Stimulated activated CD8-positive, alpha-beta memory T cell treated with anti-CD3 and anti-CD28 coated beads, Interleukin-4, amount 100 ng/mL, for 4 hours (primary cell): ENCODE measurements at places on chromosomes 13 and 19.

DNA sequence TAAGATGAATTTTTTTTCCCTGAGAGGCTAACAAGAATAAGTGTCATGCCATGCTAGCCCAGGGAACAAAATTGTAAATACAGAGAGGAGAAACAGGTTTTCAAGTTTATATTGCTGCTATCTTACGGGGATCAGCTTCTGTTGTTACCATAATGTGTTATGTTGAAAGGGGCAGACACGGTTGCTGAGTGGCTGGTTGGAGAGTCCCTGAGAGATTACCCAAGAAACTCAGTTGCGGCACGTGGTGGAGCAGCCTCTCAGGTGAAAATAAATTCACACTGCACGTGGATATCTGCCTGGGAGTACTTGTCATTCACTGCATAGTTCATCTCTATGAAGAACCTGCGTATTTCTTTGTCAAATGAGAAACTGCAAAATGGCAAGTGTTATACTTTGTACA is 293.6 kb downstream of the TDRD3 start:
- DNase-seq: no peak

DNA sequence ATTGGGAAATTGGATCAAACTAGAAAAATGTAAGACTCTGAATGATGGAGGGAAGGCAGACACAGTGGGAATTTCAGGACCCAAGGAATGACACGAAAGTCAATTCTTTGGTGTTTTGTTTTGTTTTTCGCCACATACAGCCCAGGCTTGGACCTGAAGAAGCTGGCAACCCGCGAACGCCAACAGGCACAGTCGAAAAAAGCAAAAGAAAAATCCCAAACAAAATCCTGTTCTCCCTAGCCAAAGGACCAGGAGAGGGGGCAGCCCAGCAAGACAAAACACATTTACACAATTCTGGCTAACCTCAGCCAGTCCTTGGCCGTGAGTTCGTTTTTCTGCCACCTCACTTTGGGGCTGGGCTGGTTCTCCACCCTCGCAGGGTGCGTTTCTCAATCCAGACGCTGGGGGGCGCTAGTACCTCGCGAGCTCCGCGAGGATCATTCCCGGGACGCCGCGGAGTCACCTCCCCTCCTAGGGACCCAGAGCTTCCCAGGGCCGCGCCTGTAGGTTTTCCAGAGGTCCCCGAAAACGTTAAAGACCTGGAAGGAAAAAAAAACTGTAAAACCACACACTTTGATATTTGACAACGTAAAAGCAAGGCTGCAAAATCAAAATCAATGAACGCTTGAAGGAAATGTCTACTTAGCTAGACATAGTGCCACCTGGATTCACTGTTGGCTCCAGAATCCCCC is 34.9 kb upstream of the TPM4 start:
- DNase-seq: peak; percentile 64

DNA sequence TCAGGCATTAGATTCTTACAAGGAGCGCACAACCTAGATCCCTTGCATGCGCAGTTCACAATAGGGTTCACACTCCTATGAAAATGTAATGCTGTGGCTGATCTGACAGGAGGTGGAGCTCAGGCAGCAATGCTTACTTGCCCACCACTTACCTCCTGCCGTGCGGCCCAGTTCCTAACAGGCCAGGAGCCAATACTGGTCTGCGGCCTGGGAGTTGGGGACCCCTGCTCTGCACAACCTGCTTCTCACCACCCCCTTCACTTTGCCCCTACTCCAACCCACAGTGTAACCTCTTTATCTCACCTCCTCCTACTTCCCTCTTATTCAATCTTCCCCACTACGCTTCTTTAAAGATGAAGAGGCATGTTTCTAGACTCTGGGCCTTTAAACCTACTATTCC is 240.2 kb downstream of the RGCC start:
- DNase-seq: no peak

DNA sequence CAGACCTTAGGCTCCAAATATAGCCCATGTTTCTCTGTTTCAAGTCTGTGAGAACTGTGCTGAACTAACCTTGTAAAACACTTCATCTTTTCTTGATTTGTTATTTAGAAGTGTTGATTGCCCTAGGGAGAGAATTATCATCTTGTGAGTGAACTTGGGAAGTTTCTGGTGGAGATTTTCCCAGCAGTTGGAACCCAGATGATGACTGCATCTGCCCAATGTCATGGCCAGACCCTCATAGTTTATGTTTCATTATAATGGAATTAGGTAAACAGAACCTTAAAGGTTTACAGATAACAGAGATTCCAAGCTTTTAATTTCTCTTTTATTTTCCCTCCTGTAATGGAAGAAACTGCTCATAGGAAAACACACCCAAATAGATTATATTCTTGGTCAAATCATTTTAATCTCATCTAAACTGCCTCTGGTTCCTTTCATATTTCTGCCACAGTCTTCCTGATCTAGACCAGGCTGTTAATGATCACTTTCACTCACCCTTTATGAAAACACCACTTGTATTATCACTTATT is 569.1 kb downstream of the KCTD12 start:
- DNase-seq: no peak

GRCh38 chr13:106566641-106567473 is 1.1 kb downstream of the ARGLU1 start:
- peak; percentile 1 for DNase-seq

DNA sequence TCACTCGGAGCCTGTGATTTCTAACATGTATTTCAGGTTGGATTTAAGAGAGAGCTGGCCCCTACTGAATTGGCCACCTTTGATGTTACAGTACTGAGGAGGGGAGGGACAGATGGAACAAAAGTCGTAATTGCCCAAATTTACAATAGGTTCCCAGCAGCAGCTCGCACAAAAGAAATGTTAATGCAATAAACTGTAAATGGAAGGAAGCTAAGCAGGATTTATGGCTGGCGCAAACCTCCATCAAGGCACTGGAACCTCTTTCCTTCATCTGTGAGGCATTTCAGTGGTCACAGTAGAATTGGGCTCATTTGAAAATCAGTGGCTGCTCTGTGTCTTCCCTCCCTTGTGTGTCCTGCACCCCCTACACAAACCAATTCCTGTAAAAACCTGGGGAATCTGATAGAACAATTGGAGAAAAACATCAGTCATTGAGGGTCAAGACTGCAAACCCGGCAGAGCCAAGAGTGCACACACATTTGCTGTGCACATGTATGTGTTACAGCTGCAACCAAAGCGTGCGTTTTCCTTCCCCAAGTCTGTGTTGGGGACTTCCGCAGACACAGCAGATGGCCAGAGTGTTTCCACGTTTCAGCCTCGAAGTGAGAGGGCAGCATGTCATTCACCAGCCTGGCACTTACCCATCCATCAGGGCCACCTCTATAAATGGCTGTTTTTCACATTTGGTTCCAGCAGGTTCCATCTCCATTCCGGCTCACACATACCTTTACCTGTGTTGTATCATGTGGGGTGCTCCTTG is 192.8 kb downstream of the TM9SF2 start:
- DNase-seq: no peak

DNA sequence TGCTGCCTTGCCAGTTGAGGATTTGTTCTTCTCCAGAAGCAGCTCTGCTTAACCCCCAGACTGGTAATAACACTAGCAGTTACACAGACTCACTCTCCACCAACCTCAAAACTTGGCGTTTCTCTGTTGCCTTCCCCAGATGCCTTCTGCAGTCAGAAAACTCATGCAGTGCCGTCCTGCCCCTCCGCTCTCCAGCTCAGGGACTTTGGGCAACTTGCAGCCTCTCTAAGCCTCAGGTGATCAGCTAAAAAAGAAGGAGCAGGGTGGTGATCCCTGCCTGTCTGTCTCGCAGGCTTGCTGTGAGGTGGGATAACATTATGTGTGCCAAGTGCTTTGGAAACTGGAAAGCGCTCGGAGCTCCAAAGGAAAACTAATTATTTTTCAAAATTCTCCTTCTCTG is 391.6 kb downstream of the HS6ST3 start:
- no peak for DNase-seq

DNA sequence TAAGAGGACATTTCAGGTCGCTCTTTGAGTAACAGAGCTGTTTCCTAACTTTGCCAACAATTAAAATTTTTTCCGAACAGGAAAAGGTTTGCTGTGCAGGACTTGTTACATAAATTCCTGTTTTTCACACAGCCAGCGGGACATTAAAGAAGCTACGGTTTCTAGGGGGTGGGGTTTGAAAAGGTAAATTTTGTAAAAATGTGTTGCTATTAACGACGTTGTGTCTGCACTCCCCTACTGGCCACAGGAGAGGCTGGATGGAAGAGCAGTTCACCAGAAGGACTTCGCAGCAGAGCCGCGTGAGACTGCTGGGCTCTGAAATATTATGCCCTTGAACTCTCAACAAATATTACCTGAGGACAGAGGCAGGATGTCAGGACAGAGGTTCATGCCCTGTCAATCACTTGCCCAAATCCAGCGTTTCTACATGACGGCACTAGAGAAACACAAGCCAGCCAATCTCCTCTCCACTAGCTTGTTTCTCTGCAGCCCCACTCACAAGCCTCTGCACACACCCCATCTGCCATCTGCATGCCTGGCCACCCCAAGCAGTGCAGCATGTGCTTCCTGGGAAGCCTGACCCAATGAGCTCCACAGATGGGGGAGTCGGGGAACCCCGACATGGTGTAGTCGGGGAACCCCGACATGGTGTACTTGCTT is 102.0 kb downstream of the FOXO1 start:
- no peak for DNase-seq

DNA sequence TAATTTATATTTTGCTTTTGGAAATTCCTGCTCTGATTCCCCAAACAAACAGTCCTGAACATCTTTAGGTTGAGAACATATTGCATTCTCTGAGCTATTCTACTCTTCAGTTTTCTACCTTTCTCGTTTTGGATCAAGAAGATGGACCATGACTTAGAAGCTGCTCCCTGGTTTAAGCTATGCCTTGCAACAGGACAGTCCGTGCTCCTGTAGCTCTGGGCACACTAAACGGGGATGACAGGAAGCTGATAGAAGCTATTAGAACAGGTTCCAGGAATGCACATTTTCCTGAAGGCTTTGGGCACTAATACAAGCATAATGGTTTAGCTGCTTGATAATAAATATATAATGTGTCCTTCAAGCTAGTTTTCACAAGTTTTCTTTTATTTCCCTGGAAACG is 385.2 kb downstream of the HS6ST3 start:
- no peak for DNase-seq

GRCh38 chr19:16586991-16587832 is 15.0 kb upstream of the SLC35E1 start:
- peak; percentile 58 for DNase-seq

DNA sequence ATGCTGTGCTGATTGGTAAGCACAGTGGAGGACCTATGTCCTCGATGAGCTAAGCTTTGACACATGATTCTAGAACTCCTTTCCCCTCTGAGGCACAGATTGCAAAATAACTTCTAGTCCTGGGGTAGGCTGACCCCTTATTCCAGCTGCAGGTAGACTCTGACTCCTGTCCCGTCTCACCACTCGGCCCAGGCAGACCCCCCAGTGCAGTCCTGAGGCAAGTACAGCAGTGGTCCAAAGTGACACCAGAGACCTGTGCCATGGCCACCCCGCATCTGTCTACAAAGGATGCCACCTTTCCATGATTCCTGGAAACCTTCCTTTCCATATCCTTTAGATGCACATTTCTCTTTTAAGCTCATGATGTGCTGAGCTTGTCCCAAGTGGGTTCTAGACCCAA is 482.5 kb downstream of the ZNF536 start:
- no peak for DNase-seq

DNA sequence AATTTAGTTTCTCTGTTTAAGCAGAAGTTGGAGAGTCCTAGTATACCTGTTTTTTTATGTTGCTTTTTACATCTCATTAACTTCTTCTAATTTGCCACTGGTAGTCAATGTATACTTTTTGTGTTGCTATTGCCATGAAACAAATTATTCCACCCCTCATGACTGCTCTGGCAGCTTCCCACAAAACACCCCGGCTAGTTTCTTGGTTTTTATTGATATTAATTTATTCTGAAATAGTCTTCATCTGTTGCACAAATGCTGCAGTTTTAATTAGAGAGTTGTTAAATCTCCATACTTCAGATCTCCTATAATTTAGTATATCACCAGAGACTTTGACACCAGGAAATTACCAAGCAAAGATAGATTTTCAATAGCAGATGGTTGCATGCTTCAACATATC is 1159.3 kb upstream of the PRR20A start:
- no peak for DNase-seq

DNA sequence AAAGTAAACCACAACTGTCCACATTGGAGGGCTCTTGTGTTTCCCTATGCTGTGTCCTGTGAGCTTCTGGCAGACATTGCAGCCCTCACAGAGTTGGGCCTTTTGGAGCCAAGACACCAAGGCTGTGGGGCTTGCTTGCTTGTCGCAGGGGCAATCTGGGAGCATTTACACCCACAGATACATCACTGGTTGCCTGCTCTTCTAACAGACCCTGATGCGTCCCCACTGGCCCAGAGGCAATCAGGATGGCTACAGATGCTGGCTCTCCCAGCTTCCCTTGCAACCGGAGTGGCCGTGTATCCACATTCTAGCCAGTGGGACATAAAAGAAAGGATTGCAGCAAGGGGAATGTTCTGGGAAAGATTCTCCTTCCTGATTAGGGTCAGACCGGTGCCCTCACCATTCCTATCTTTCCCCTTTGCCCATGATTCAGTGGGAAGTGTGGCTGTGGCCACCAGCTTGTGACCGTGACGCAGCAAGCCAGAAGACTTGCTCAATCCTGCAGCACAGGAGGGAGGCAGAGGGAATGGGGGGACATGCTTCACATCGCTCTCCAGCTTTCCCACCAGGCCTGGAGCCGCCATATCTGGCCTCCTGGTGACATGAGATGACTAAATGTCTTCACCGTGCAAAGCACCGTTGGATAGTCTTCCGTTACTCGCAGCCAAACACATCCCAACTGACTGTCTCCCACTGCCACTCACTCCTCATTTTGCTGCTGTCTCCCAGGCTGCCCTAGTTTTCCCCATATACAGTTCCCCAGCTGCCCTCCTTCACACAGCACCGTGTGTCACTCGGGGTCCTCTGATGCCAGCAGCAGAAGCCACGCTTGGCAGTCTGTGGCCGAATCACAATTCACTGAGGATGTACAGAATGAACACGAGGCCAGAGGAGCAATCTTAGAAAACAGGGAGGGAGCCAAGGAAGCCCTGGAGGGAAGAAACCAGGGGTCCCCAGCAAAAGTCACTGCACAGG is 151.0 kb downstream of the DPF1 start:
- DNase-seq: no peak

DNA sequence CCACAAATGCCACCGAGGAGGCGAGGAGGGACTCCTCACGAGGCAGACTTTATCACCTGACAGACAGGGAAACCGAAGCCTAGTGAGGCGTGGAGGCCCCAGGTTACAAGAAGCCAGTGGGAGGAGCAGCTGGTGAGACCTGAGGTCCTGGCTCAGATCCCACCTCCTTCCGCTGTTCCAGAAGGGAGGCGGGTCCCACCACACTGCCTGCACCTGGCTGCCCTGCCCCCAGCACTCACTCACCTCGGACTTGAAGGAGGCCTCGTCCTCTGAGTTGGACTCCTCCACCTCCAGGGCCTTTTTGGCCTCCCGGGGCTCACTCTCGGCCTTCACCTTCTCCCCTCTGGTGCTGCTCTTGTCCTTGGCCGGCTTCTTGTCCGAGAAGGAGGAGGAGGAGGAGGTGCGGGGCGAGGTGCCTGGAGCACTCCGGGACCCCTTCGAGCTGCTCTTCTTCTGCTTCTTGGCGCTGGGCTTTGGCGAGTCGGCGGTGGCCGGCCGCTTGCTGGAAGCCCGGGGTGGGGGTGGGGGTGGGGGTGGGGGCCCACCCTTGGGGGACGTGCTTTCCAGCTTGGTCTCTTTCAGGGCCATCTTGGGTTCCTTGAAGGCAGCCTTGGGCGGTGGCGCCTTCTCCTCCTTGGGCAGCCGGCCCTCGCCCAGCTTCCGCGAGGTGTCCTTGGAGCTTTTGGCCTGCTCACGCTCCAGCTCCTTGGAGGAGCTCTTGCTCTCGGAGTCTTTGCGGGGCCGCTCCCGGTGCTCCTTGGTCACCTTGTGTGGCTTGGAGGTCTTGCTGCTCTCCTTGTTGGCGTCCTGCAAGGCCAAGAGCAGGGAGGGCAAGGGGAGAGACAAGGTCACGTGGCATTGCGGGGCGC is 57.7 kb downstream of the MLLT1 start:
- DNase-seq: no peak
